ENCODE measurements at places on chromosomes 6 and 20. TPM values are rescaled to one million over a fixed set of nuclear protein-coding genes. Genes with fewer than 3 reads are reported as not detected.

DNA sequence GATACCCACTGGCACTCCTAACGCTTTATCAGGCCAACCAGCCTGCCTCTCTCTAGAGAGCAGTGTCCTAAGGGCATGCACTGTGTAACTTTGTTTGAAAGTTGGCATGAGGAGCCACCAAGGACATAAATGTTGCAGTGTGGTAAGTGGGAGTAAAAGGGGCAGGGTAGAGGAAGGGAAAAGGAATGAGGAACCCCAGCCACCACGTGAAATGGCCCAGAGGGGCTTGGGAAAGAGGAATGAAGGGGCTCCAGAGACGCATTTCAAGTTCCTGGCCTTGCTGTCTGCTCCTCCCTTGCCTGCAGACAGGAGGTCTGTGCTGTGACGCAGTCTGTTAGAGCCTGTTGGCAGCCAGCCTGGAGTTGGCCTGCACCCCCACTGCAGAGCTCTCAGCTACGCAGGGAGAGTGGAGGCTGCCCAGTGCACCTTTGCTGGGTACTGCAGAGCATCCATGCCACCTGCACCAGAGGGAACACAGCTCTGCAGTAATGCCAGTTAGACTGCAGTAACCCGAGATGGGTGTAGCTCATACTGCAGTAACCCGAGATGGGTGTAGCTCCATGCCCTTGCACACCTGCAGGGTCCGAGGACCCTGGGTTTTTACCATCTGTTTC lies 86.8 kb upstream of the SNAP25 start:
- DNase-seq = peak; percentile 32

SYTL3 gene
- total RNA-seq = 7.7 TPM

DNA sequence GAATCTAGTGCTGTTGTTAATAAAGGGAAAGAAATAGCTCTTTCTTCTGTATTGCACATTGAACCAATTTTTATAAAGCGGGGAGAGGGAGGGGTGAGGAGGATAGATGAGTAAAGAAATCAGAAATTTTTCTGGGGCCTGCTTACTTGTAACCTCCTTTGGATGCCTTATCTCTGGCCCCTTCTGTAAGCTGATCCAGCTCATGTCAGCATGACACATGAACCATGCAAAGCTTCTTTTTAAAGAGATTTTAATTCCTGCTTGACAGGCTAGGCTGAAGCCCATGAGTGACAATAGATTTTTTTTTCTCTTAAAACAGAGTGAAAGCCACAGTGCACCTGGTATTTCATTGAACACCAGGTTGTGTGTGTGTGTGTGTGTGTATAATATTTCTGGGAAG lies 325.3 kb downstream of the PRL start:
- no peak for DNase-seq

SLC17A1 gene
- total RNA-seq = not detected

GRCh38 chr20:61937146-61937962 lies 128.3 kb downstream of the TAF4 start:
- no peak for DNase-seq

- no peak for DNase-seq
These were observed 4.3 kb upstream of the COX4I2 start for GRCh38 chr20:31633339-31633914.

DNA sequence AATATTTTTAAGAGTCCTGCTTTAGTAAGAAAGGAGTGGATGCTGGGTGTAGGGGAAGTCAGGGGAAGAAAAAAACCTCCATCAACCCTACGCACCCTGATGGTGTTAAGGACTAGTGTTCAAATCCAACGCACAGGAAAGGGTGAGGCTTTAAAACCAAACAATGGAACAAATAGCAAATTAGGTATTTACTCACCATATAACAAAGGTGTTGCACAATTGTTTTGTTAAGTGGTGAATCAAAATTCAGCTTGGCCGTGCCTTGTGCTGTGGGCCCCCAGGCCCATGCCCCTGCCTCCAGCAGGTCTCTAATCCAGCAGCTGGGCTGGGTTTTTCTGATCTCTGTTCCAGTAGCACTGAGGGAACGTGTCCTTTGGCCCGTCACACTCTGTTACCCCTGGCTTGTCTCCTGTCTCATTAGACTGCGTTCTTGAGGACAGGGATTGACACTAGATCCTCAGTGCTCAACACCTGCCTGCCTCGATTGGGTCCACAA lies 11.8 kb downstream of the FAM83D start:
- DNase-seq = no peak
